ENCODE measurements at places on chromosomes 1 and 21. TPM values are rescaled to one million over a fixed set of nuclear protein-coding genes. Genes with fewer than 3 reads are reported as not detected.

CRABP2 gene
- total RNA-seq: 11.6 TPM

TNNT2 gene
- not detected for total RNA-seq

GBP5 gene
- total RNA-seq: not detected

HSF2BP gene
- 1.7 TPM for total RNA-seq

TMOD4 gene
- 0.30 TPM for total RNA-seq
